ENCODE measurements at places on chromosomes 6 and 20. TPM values are rescaled to one million over a fixed set of nuclear protein-coding genes. Genes with fewer than 3 reads are reported as not detected.

DNA sequence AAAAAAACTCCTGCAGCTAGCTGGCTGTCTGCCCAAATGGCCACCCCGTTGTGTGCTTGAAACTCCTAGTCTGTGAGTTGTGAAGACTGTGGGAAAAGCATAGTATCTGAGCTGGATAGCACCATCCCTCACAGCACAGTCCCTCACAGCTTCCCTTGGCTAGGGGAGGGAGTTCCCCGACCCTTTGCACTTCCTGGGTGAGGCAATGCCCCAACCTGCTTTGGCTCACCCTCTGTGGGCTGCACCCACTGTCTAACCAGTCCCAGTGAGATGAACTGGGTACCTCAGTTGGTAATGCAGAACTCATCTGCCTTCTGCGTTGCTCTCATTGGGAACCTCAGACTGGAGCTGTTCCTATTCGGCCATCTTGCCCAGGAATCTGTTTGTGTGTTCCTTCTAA lies 260.6 kb upstream of the STXBP5 start:
- no peak for DNase-seq

GRCh38 chr6:134714679-134715078 lies 235.2 kb downstream of the ALDH8A1 start:
- no peak for DNase-seq

DNA sequence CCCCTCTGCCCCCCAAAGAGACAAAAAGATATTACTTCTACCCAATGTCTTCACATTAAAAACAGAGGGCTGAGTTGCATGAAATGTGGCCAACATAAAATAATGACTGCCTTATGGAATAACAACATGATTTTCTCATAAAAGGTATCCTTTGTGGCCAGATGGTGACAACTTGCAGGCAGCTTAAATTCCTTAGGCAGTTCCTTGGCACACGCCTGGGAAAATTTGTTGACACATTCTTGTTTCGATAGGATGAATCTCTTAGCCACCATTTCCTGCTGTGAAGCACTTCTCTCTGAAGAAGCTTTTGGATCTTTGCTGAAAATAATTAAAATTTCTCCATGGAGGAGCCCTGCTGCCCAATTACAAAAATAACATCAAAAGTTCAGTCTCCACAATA lies 109.0 kb upstream of the COL21A1 start:
- no peak for DNase-seq

- no peak for DNase-seq
These were observed 36.5 kb downstream of the SYTL3 start for GRCh38 chr6:158686311-158686710.

GRCh38 chr6:54970337-54970736 lies 123.8 kb downstream of the FAM83B start:
- DNase-seq = no peak

DNA sequence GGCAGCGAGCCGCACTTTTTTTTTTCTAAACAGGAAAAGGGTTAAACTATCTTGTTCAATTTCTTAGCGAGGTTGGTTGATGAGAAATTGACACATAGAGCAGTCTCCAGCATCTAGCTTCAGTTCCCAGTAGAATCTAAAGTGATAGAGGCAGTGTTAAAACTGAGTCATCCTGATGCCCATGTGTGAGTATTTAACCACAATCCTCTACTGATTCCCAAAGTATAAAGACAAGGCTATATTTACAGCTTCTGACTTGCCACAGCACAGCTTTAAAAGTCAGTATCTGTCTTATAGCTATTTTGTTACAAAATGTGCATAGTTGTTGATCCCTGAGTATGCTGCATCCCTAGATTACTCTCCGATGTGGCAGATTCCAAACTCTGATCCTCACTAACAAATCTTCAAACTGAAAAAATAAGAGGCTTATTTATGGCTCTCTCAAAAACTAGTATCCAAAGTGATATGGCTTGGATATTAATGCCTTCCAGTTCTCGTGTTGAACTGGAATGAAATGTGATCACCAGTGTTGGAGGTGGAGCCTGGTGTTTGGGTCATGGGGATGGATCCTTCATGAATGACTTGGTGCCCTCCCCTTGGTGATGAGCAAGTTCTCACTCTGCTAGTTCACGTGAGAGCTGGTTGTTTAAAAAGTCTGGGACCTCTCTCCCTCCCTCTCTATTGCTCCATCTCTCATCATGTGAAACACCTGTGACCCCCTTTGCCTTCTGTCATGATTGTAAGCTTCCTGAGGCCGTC lies 13.1 kb upstream of the POPDC3 start:
- no peak for DNase-seq

- DNase-seq = no peak
These were observed 1.5 kb downstream of the PABPC1L start for GRCh38 chr20:44911264-44911921.

- peak; percentile 51 for DNase-seq
These were observed 17.6 kb downstream of the PLAGL2 start for GRCh38 chr20:32189691-32190615.

DNA sequence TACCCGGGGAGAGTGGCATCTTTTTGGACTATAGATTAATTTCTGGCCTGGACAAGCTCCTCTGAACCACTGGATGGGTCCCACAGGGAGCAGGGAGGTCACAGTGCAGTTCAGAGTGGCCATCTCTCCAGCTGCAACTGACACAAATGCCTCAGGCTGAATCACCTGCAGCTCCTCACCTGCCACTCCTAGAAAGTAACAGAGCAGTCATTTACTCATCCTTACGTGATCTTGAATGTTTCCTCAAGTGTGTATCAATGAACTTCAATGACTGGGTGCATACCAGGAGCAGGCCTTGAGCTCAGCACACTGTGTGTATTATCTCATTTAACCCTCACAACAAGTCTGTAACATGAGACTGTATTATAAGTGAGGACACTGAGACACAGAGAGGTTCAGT lies 40.0 kb upstream of the SIRPG start:
- no peak for DNase-seq

- DNase-seq = no peak
These were observed 84.8 kb downstream of the MRPL14 start for GRCh38 chr6:44042261-44042988.

GRCh38 chr6:122671251-122671650 lies 61.0 kb downstream of the PKIB start:
- no peak for DNase-seq

GRCh38 chr6:90428514-90428913 lies 131.9 kb upstream of the BACH2 start:
- DNase-seq = no peak

DNA sequence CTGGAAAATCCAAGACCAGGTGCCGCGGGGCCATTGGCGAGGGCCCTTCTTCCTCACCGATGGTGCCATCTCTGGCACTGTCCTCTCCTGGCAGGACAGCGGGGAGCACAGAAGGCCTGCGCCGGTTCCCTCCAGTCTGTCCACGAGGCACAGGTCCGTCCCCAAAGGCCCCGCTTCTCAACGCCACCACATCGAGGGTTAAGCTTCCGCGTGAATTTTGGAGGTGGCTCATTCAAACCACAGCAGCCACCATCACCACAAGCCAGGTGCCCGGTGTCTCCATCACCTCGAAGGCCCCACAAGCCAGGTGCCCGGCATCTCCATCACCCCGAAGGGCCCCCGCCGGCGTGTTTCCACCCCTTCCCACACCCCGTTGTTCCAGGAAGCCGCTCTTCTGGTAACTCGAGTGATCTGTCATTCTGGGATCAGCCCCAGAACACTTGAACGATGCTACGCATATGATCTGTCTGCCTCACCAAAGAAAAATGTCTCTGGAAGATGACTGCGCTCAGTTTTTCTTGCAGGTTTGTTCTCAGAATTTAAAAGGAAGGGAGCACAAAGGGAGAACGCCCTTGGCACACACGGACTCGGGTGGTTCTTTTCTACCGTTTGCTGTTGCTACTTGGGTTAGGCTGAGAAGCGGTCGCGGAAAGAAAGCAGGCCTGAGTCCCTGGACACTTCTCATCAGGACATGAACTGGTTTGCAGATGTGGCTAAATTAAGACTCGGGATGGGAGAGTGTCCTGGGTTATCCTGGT lies 9.9 kb upstream of the KIF25 start:
- DNase-seq = no peak

- DNase-seq = no peak
These were observed 774 bp downstream of the PLEKHG1 start for GRCh38 chr6:150600301-150601017.

GRCh38 chr6:109034526-109034925 lies 60.1 kb downstream of the SESN1 start:
- DNase-seq = no peak

DNA sequence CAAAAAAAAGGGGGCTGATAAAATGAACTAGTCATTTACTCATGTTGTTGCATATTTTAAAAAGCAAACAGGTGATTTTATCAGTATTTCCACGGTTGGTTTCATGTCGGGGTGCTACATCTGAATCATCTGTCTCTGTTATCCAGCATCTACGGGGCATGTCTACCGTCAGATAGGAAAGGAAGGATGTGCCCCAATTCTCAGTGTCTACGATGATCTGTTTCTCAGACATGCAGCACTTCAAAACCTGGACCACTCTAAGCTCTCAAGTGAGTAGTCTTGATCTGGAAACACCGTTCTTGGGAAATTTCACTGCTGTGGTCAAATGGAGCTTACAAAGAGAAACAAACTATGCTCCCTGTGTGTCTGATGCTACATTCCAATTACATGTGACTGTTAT lies 240.3 kb upstream of the TAB2 start:
- DNase-seq = no peak

DNA sequence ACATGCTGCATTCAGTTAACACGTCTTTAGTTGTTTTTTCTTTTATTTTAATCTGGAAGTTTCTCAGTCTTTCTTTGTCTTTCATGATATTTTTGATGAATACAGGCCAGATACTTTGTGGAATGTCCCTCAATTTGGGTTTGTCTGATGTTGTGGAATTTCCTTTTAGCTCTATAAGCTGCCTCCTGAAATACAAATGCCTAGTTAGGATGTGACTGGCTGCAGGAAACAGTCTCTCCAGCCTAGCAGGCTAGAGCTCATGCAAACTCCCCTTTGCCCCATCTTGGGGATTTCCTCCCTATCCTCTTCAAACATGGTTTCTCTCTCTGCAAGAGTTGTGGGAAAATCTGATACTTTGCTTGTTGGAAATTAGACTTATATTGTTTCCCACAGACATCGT lies 89.3 kb upstream of the JAG1 start:
- DNase-seq = no peak

GRCh38 chr20:13331536-13331935 lies 110.5 kb downstream of the ISM1 start:
- DNase-seq = no peak

DNA sequence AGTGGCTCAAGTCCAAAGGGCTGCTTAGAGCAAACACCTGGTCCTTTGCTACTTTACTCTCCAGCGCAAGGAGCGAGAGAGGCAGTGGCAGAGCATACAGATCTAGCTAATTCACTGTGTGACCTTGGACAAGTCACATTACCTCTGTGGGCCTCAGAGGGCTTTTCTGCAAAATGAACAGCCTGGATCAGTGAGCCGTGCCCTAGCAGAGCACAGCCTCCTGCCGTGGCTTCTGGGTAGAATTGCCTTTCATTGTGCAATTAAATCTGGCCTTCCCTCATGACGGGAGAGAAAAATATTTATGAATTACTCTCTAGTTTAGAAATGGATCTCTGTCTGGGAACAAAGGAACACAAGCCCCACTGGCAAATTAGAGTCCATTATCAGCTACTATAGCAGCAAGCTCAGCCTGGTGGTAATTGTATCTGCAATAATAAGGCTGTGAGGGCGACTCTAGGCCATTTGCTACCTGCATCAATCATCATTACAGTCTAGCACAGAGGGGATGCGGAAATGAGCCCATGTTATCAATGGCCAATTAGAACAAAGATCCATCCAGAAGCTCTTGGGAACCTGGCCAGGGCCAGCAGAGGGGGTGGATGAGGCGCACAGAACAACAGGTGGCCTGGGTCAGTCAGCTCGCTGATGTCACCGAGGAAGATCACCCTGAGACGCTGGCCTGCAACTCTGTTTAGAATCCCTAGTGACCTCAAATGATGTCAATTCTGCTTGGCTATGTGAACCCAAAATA lies 114.2 kb upstream of the LY86 start:
- DNase-seq = no peak

GRCh38 chr6:40888456-40888990 lies 150.5 kb downstream of the UNC5CL start:
- DNase-seq = no peak

GRCh38 chr6:44041461-44042260 lies 85.6 kb downstream of the MRPL14 start:
- no peak for DNase-seq

DNA sequence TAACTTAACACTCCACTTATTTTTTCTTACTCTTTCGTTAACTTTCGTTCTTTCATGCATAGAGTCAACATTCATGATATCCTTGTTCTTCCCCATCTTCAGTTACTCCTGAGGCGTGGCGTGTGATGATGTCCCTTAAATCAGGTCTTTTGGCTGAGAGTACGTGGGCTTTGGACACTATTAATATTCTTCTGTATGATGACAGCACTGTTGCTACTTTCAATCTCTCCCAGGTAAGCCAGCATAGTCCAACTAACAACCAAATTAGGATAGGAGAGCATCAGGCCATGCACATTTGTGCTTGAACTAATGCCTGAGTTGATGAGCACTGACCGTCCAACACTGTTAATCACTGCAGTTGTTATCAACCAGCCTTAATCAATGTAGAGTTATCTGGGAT lies 119.6 kb downstream of the TMEM242 start:
- DNase-seq = no peak

DNA sequence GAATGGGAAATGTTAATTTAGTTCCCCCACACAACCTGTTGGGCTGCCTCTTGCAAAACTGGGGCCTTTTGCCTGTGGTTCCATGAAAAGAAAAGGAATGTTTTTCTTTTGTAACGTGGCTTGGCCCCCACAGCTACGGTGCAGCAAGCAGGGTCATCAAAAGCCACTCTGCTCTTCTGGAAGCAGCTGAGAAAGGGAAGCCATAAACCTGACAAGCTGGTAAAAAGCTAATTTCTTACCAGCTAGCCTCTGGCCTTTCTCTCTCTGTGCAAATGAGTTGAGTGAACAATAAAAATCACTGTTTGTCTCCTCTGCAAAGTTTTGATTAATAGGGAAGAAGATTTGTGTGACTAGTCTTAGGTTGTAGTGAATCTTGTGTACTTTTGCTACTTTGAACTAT lies 23.5 kb upstream of the NOTCH4 start:
- no peak for DNase-seq

- DNase-seq = no peak
These were observed 16.9 kb downstream of the GPR31 start for GRCh38 chr6:167140589-167141474.

Gene UBE3D
- polyA plus RNA-seq = 9.7 TPM

Gene SAMD3
- polyA plus RNA-seq = 0.88 TPM

Gene TSPYL4
- 62.3 TPM for polyA plus RNA-seq

Gene LST1
- 6.2 TPM for polyA plus RNA-seq

Gene PGC
- polyA plus RNA-seq = not detected

Gene PRSS35
- 55.3 TPM for polyA plus RNA-seq

Gene SLC22A1
- not detected for polyA plus RNA-seq

Gene ARMH2
- polyA plus RNA-seq = not detected

Gene DYNLT2
- 6.5 TPM for polyA plus RNA-seq

Gene MC3R
- polyA plus RNA-seq = not detected

Gene CNR1
- polyA plus RNA-seq = 0.87 TPM

Gene B3GAT2
- polyA plus RNA-seq = 1.9 TPM

Gene DYNLT1
- 203 TPM for polyA plus RNA-seq

Gene GPLD1
- 2.8 TPM for polyA plus RNA-seq

Gene CRISP3
- 0.16 TPM for polyA plus RNA-seq

Gene JPH2
- 1.6 TPM for polyA plus RNA-seq
